Glutamatergic neuron (in vitro differentiated cells): ENCODE measurements at places on chromosomes 2 and 18.

DNA sequence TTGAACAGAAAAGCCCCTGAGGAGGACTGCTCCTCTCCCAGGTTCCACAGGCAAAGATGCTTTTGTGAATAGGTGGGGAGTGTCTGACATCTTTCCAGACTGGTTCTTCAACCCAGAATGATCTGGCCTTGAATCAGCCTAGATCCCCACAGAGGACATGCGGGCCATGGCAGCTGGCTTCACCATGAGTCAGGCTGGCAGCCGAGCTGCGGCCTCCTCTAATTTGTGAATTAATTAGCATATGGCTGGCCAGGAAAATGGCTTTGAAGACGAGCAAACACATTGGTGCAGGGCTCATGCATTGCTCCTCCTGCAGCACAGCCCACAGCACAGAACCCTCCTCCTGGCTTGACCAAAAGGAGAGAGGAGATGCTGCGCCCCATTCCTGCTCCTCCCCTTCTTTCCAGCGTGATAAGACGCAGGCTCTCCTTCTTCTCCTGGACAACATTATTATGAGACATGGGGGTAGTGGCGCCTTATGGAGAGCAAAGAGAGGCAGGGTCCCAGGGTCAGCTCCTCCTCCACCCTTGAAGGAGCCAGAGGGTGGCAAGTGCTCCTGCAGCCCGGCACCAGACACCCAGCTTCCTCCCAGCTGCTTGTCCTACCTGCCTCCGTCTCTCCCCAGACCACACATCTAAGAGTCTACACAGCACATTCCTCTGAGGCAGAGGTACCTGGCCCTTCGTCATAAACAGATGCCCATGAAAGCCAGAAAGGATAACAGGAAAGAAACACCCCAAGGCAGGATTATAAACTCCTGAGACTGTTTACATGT is 66.7 kb downstream of the EDAR start:
- DNase-seq = no peak

GRCh38 chr2:120077896-120078295 is 65.0 kb downstream of the EPB41L5 start:
- no peak for DNase-seq

GRCh38 chr18:10432781-10433180 is 21.7 kb upstream of the APCDD1 start:
- no peak for DNase-seq

- DNase-seq = peak; percentile 42
These were observed 33.1 kb upstream of the SMAD7 start for GRCh38 chr18:48983793-48984437.

DNA sequence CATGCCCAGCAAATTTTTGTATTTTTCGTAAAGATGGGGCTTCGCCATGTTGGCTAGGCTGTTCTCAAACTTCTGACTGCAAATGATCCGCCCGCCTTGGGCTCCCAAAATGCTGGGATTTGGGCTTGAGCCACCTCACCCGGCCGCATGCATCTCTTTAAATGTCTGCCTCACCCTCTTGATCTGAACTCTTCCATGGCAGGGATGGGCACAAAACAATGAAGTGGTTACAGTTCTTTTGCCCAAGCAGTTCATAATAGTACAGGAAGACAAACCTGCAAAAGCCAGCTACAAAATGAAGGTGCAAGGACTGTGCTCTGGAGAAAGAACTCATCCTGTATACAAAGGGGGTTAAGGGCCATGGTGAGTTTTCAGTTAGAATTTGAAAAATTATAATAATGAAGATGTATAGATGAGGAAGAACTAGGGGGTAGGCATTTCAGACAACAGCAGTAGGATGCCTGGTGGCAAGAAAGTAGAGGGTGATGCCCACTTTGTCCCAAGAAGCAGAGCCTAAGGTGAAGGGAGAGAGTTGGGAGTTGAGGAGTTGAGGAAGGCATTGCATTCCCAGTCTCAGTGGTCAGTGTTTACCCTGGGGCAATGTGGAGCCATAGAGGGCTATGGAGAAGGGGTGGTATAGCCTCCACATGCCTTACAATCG is 160.8 kb upstream of the MYCN start:
- DNase-seq = no peak

GRCh38 chr2:172415865-172416183 is 11.6 kb upstream of the ITGA6 start:
- DNase-seq = no peak

GRCh38 chr18:63186520-63187222 is 132.9 kb downstream of the BCL2 start:
- no peak for DNase-seq

DNA sequence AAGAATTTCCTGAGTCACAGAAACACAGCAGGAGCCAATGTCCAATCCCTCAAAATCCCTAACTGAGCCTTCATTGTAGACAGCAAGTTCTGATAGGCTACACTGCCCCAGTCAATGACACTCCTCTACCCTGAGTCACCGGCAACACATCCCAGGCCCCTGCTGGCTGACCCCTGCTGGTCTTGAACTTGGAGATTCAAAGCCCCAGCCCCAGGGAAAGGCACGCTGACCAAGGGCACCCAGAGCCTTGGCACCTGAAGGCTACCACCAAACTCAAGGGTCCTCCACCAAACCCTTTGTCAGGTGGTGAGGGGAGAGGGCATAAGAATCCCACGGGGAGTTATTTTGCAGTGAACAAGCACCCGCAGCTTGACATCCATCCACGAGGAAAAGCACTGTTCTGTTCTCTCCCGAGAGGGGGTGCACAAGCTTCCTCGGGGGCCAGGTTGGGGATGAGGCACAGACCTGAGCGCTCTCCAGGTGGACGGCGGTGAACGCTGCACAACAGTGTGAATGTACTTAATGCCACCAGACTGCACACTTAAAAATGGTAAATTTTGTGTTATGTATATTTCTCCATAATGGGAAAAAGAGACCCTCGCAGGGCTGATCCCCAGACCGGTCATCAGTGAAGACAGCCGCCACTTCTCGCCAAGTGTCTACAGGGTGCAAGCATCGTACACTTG is 46.9 kb downstream of the TFCP2L1 start:
- no peak for DNase-seq

- DNase-seq = no peak
These were observed 120.2 kb upstream of the CTDP1 start for GRCh38 chr18:79559436-79559835.

DNA sequence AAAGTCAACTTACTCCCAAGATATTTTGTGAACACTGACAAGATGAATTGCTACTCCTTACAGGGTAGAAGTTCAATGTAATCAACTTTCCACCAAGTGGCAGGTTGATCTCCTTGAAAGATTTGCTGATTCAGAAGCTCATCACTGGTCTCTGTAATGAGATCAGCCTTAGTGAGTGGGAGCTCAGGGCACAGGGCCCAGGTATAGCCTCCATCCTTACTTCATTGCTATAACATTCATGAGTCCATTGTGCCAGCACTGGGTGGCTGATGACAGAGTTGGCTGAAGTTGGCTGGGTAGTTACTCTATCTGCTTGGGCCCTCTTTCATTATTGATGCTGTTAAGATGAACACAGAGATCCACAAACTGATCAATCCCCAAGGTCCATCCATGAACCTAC is 379.0 kb downstream of the IRS1 start:
- DNase-seq = no peak

DNA sequence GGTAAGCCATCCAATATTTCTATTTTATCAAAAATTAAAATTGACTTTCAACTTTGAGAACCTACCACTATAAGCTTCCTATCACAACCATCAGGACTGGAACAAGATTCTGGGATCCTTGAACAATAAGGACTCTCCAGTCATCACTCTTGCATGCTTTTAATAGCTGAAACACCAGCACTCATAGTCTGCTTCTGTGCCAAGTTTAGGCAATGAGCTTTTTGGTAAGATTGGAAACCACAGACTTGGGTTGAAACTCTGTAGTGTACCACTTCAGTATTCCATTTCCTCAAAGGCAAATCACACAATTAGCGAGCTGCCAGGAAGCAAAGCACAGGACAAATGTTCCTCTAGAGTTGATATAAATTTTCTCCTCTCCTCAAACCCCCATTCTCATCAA is 1065.8 kb upstream of the SLC39A10 start:
- DNase-seq = no peak

DNA sequence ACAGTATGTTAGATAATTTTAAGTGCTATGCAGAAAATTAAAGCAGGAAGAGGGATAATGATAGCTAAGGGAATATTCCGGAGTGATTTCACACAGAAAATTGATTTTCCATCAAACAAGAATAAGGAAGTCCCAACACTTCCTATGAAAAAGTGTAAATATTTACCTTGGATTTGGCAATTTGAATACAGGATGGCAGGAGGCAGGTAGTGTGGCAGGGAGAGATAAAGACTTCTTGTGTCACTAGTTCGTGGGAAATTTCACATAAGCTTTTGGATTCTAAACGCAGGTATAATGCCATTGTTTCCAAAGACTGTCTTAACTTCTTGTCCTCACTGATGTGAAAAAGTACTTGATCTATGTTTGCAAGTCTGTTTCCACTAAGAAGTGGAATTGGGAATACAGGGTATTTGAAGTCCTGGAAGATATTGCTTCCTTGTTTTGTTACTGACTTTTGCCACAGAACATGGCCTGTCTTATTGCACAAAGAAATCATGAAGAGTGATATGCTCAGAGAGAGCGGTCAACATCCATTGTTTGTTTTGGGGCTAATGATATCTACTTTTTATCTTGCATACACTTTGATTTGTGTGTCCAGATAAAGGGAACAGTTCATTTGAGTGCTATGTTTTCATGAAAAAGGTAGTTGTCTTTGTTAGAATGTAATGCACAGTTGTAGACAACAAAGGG is 1216.1 kb upstream of the FAM98A start:
- DNase-seq = no peak

- DNase-seq = no peak
These were observed 40.1 kb downstream of the NTSR2 start for GRCh38 chr2:11629851-11630250.

- no peak for DNase-seq
These were observed 105.5 kb downstream of the UGGT1 start for GRCh38 chr2:128196471-128196931.

- no peak for DNase-seq
These were observed 17.3 kb upstream of the GTF2A1L start for GRCh38 chr2:48600204-48600813.

DNA sequence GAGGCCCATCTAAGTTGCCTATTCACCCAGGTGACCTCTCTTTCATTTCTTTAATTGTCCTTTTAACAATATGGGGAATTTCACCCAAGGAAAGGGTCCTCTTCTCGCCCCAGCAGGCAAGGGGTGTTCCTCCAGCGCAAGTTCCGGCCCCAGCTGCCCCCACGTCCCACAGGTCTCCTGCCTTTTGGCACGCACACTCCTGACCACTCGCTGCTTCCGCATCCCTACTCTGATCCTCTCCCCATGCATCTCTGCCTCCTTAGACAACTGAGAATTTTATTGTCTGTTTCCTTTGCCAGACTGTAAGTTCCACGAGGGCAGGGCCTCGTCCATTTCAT is 684 bp upstream of the ARPC2 start:
- no peak for DNase-seq
